ENCODE measurements at places on chromosomes 13 and 19.

DNA sequence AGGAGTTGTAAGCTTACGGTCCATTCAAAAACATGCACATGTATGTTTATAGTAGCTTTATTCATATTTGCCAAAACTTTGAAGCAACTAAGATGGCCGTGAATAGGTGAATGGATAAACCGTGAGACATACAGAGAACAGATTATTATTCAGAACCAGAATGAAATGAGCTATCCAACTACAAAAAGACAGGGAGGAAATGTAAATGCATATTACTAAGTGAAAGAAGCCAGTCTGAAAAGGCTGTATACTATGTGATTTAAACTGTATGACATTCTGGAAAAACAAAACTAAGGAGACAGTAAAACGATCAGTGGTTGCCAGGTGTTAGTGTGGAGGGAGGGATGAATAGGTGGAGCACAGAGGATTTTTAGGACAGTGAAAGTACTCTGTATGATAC is 19.9 kb downstream of the NDFIP2 start:
- no peak for DNase-seq

- DNase-seq, result no peak
Observed at GRCh38 chr13:50162001-50162400, 146.8 kb downstream of the KCNRG start.

- DNase-seq, result peak; percentile 46
Observed at GRCh38 chr19:51702103-51702824, 9.1 kb downstream of the SPACA6 start.

- no peak for DNase-seq
Observed at GRCh38 chr13:110424569-110425443, 117.7 kb downstream of the COL4A2 start.

- peak; percentile 92 for DNase-seq
Observed at GRCh38 chr19:18097217-18097992, at the start of gene MAST3. Gene MAST3, plus strand, starts transcription at chr19:18097778. Its CDS starts 15 bp downstream, at chr19:18097793.

- DNase-seq, result peak; percentile 86
Observed at GRCh38 chr19:51422053-51422448, 4.6 kb upstream of the SIGLEC10 start.

DNA sequence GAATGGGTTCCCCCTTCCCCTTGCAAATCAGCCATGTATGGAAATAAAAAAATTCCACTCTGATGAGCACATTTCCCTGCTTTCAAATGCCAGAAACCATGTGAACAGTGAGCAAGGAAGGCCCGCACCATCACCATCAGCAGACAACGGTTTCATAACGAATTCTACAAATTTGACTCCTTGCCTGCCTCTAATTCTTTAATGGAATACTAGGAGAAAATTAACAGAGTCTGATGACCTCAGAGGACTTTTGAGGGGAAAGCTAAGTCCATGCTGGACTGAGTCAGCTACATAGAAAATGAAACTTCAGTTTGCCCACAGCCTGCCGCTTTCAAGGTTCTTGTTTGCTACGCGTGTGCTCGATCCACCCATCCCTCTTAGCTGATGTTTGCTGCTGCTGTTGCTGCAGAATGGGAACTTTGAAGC is 46.7 kb upstream of the KL start:
- no peak for DNase-seq

DNA sequence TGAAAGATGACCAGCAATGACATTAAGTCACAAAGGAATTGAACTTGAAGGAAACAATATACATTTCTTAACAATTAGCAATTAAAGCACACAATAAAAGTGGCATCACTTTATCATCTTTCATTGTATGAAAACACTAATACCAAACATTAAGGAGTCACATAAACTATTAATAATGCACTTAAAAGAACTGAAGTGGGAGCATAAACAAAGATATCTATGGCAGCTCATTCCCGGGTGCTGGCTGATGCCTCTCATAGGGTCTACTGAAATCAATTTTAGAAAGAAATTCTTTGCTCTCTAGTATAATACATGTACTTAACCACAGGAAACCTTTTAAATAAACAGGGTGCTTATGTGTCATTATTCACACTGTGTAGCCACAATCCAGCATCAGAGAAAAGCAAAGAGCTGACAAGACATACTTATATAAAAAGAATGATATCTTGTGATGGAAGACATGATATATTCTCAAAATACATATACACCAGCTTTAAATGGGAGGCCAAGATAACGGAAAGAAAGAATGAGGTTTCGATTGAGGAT is 1207.8 kb downstream of the EFNB2 start:
- no peak for DNase-seq

- no peak for DNase-seq
Observed at GRCh38 chr13:46639033-46639981, 86.3 kb downstream of the LRCH1 start.

GRCh38 chr19:41327576-41328156 is 17.7 kb downstream of the CCDC97 start:
- DNase-seq, result peak; percentile 85

- no peak for DNase-seq
Observed at GRCh38 chr13:103229674-103230073, 163.5 kb upstream of the SLC10A2 start.

DNA sequence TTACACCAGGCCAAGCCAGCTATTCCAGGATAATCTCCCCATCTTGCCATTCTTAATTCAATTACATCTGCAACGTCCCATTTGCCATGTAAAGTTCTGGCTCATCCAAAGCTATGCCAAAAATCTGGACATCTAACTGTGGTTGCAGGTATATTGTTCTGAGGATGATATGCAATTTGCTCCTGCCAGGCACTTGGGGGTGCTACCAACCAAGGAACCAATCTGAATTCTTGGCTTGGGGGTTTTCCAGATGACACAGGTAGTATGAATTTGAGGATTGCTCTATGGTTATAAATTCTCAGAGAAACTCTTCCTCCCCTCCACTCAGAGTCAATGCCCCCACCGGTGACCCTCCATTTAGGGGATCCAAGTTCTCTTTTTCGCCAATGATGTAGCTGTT is 33.0 kb downstream of the CRYL1 start:
- peak; percentile 42 for DNase-seq

GRCh38 chr19:44883922-44884321 is 7.1 kb upstream of the TOMM40 start:
- no peak for DNase-seq

GRCh38 chr13:43026262-43026661 is 2.9 kb downstream of the DNAJC15 start:
- no peak for DNase-seq

DNA sequence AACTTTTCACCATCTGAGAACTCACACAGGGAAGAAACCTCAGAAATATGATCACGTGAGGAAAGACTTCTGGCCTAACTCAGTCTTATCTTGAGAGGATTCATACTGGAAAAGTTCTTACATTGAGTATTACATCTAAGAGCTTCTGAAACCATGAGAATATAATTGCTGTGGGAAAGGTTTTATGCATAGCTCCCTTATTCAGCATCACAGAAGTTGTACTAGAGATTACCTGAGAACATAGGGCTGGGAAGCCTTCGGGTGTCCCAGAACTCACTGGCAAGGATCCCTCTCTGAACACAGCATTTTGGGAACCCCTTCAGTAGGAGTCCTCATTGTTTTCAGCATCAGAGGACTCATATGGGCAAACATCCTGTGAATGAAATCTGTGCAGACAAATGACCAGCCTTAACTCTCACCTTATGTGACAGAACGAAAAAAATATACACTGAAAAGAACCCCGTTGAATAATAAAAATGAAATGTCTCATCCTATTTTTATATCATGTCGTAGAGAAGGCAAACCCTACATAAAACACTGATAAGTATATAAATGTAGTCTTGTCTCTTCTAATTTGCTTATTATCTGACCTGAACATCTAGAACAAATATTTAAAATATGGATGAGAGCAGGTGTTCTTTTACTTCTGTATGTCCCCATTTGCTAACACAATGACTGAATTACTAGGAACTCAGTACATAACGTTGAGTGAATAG is 14.2 kb downstream of the ZNF274 start:
- DNase-seq, result no peak

DNA sequence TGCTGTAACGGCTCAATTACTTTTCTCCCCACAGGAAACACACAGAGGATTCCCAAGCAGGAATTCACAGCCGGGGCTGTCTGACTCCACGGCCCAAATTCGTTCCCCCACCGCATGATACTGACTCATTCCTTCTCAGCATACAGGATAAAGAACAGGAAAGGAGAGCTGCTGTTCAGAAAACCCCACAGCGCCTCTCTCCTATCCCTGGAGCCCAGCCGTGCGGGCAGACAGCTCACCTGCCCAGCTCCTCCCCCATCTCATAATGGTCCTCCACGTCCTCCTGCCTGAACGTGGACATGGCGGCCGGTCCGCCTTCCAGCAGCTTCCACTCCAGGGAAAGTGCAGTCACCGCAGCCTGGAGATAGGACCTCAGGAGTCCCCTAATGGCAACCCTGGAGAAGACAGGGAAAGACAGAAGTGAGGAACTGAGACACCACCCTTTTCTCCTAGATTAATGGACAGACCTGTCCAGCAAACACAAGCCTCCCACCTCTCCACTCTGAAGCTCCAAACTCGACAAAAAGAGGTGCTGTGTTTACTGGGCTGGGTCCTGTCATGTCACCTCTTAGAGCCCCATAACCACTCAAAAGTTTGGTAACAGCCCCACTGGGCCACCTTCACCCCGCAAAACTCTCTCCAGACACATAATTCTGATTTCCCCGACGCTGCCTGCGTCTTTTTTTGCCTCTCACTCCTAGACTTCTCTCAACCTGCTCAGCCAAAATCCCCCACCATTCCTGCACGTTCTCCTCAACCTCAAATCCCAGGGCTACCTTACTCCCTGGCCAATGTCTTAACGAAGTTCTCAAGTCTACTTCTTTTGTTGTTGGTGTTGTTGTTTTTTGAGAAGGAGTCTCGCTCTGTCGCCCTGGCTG is 1.2 kb downstream of the DAPK3 start:
- DNase-seq, result no peak

- no peak for DNase-seq
Observed at GRCh38 chr19:58212336-58213074, 16.2 kb upstream of the ZNF544 start.

- no peak for DNase-seq
Observed at GRCh38 chr13:112885242-112885781, 83.7 kb upstream of the MCF2L start.

DNA sequence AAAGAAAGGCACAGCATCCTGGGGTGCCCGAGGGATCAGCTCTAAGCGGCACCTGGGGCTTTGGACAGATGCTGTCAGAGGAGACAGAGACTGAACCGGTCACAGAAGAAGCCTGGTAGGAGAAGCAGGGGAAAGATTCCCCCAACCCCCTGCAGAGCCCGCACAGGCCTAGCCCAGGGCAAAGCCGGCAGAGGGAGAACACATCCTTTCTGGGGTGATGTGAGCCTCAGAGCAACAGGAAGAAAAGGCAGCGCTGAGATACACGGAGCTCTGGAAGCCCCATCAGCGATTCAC is 101.2 kb downstream of the CRYL1 start:
- DNase-seq, result no peak

GRCh38 chr13:93977986-93978385 is 501.5 kb downstream of the DCT start:
- DNase-seq, result no peak

GRCh38 chr13:38382946-38383345 is 33.3 kb downstream of the UFM1 start:
- DNase-seq, result no peak

GRCh38 chr13:44417876-44418275 is 44.3 kb downstream of the SERP2 start:
- DNase-seq, result no peak

GRCh38 chr13:33033051-33033812 is 17.0 kb downstream of the KL start:
- no peak for DNase-seq

DNA sequence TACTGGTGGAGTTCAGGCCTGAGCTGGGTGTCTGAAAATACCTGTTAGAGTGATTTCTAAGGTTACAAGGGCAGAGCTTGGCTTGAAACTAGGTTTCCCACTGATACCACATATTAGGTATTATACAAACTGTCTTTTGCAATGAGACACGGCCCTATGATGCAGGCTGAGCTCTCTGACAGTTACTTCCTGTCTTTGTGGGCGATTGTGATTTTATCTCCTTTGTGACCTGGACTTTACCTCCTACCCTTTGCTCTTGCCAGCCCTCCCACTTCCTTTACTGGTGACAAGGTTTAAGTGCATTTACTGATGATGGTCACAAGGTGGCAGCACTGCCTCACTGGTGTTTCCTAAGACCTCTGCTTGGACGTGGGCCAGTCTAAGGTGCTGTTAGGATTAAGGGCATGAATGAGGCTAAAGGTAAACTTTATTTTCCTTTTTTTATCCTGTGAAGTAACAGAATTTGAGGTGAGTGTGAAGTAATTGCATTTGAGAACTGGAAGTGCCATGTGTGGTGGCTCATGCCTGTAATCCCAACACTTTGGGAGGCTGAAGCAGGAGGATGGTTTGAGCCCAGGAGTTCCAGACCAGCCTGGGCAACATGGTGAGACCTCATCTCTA is 7.7 kb upstream of the CXCL17 start:
- peak; percentile 73 for DNase-seq

- DNase-seq, result no peak
Observed at GRCh38 chr13:50587115-50587514, 256.4 kb downstream of the DLEU7 start.

DNA sequence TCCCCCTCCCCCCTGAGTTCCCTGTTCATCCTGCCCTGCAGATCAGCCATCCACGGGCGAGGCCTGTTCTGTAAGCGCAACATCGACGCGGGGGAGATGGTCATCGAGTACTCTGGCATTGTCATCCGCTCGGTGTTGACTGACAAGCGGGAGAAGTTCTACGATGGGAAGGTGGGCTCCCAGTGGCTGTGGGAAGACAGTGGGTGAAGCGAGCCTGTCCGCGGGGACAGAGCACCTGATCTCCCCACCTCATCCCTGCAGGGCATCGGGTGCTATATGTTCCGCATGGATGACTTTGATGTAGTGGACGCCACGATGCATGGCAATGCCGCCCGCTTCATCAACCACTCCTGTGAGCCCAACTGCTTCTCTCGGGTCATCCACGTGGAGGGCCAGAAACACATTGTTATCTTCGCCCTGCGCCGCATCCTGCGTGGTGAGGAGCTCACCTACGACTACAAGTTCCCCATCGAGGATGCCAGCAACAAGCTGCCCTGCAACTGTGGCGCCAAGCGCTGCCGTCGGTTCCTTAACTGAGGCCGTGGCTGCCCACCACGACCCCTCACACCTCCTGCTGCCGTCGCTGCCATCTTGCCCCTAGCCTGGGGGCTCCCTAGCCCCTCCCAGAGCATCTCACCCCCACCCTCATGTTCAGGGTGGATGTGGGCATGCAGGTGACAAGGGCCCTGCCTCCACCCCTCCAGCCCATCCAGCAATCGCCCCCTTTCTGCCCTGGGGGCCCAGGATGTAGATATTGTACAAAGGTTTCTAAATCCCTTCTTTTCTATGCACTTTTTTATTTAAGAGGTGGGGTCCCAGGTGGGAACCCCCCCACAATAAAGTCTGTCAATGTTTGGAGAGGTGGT is 4.0 kb downstream of the IGFLR1 start:
- no peak for DNase-seq

DNA sequence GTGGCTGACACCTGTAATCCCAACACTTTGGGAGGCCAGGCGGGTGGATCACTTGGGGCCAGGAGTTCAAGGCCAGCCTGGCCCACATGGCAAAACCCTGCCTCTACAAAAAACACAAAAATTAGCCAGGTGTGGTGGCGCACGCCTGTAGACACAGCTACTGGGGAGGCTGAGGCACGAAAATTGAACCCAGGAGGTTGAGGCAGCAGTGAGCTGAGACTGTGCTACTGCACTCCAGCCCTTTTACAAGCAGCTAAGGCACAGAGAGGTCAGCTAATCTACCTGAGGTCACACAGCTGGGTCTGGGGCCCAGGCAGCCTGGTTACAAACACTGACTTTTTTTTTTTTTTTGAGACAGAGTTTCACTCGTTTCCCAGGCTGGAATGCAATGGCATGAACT is 27.2 kb downstream of the MED26 start:
- no peak for DNase-seq

- no peak for DNase-seq
Observed at GRCh38 chr19:11288349-11288748, 7.6 kb upstream of the TSPAN16 start.
